ENCODE measurements at places on chromosomes 11 and 22. TPM values are rescaled to one million over a fixed set of nuclear protein-coding genes. Genes with fewer than 3 reads are reported as not detected.

The C11orf87 gene
- polyA plus RNA-seq: 0.22 TPM

The OR6X1 gene
- not detected for polyA plus RNA-seq

The MYEOV gene
- 8.1 TPM for polyA plus RNA-seq

The OR10W1 gene
- polyA plus RNA-seq: not detected

The NTM gene
- polyA plus RNA-seq: 45.1 TPM

The JAML gene
- 2.9 TPM for polyA plus RNA-seq

The BRMS1 gene
- 32.8 TPM for polyA plus RNA-seq

The KDM4E gene
- 0.54 TPM for polyA plus RNA-seq

The SLC17A6 gene
- polyA plus RNA-seq: not detected

The OR4D5 gene
- not detected for polyA plus RNA-seq

The PKDREJ gene
- polyA plus RNA-seq: 0.53 TPM

The PANX3 gene
- polyA plus RNA-seq: not detected

The OR52I1 gene
- polyA plus RNA-seq: 0.05 TPM

The CRYBB3 gene
- 0.16 TPM for polyA plus RNA-seq

The FOSL1 gene
- polyA plus RNA-seq: 0.24 TPM

The ELF5 gene
- polyA plus RNA-seq: 52.7 TPM

The SLC22A6 gene
- polyA plus RNA-seq: 19.7 TPM

The LAMTOR1 gene
- 120 TPM for polyA plus RNA-seq

The SLC22A12 gene
- polyA plus RNA-seq: 3.1 TPM

The LMO1 gene
- 1.2 TPM for polyA plus RNA-seq

The KCTD14 gene
- polyA plus RNA-seq: 13.0 TPM

The PDGFD gene
- 22.6 TPM for polyA plus RNA-seq

The TRPM5 gene
- 4.5 TPM for polyA plus RNA-seq

The DDIAS gene
- 7.2 TPM for polyA plus RNA-seq

The FXYD6 gene
- 131 TPM for polyA plus RNA-seq

The HEPHL1 gene
- 0.20 TPM for polyA plus RNA-seq

The CD3E gene
- polyA plus RNA-seq: 0.48 TPM
